NCI-H446 treated with DMSO at 0.1 percent for 48 hours (cell line): ENCODE measurements at places on chromosomes 16 and 17.

- DNase-seq = no peak
Measured at GRCh38 chr17:75525806-75526554, 483 bp downstream of the LLGL2 start.

- DNase-seq = no peak
Measured at GRCh38 chr17:74252211-74252610, 21.8 kb upstream of the DNAI2 start.

DNA sequence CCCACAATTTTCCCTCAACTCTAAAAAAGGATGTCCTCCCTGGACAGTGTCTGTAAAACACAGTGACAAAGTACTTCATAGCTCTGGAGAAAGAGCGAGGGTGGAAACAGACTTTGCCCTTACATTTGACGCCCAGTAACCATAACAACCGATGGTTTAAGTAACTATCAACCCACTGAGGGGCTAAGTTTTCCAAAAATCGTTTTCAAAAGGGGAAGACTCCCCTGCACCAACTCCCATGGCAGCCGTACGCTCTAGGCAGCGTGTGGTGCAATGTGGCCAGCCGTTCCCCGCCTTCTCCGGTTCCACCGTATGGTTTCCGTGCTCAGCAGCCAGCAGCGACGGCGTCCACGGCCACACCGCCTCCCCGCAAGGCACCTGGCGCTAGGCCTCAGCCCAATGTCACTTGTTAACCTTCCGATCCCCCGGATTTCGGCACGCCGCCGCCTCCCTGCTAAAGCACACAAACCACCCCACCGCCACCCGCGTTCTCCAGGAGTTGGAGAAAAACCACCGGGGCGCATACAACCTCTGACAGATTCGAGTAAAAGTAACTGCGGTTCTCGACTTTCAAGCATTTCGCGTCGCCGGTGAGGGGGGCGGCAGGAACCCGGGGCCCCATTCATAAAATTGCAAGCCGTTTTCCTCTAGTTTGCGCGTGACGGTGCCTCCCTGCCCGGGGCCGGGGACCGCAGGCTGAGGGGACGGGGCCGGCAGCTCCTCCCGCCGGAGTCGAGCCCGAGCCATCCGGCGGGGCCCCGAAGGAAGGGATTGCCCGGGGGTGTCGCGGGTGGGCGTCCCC lies 661 bp downstream of the TEX2 start:
- no peak for DNase-seq

DNA sequence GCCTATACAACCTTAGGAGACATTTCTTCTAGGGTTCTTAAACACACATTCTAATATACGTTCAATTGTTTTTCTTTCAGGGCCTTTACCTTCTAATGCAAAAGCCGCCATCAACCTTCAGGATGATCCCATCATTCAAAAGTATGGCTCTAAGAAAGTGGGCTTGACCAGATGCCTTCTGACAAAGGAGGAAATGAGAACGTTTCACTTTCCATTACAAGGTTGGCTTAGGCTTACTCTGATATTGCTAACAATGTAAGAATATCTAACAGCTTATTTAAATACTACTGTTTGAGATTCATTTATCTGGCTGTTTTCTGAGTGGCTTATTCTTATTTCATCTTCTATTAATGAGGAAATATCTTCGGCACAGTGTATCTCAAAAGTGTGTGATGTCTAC lies 15.4 kb downstream of the REXO5 start:
- no peak for DNase-seq

DNA sequence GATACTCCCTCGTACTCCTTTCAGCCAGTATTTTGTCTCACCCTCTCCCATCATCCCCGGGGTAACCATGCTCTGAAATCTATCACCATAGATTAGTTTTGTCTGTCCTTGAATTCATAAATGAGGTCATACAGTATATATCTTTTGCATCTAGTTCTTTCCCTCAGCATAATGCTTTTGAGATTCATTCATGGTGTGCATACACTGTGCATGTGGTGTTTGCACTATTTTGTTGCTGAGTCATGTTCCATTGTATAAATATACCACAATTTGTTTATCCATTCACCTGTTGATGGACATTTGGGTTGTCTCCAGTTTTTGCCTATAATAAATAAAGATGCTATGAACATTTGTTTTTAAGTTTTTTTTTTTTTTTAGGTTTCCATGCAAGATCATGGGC lies 34.2 kb upstream of the NLRP1 start:
- DNase-seq = no peak

- DNase-seq = no peak
Measured at GRCh38 chr17:47665655-47666054, 15.9 kb downstream of the KPNB1 start.
